ENCODE measurements at places on chromosomes 2 and 18.

DNA sequence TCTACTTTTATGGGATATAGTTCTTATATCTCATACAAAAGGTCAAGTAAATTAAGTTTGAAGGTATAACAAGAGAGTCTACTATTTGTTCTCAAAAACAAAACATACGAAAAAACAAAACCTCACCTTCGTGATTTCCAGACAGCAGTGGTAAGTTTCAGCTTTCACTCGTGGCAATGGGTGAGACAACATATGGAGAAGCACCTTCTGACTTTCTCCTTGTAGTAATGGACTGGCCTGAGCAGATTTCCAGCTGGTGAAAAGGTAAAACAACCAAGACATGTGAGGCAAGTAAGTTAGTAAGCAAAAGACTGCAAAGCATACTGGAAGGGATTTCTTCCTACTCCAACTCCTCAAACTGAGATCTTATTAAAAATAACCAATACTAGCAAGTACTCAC lies 39.6 kb downstream of the RTTN start:
- DNase-seq, result no peak

GRCh38 chr18:2617401-2617998 lies 38.0 kb upstream of the SMCHD1 start:
- DNase-seq, result no peak

- DNase-seq, result no peak
These were observed 33.1 kb upstream of the DYNAP start for GRCh38 chr18:54557958-54558357.

- DNase-seq, result no peak
These were observed 41.7 kb downstream of the RAMP1 start for GRCh38 chr2:237900891-237901831.
